Eye (tissue), 1 donor: ENCODE measurements at places on chromosomes 3 and 15.

DNA sequence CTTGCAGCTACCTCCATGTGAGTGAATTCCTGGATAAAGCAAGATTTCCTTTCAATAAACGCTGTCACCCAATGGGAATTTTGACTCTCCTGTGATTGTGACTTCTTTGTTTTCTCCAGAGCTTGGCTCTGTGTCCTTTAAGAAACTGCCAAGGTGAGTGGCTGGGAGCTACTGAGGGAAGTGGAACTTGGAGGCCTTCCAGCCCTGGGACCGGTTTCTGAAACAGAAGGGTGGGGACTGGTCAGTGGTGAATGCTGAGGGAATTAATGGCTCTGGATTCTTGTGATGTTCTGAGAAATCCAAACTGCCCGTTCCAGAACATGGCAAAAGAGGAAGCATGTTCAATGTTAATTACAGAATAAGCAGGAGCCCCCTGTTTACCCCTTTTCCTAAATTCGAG lies 41.1 kb upstream of the MYZAP start:
- DNase-seq = no peak

- no peak for DNase-seq
Measured at GRCh38 chr15:89500397-89501270, 4.3 kb upstream of the RHCG start.

DNA sequence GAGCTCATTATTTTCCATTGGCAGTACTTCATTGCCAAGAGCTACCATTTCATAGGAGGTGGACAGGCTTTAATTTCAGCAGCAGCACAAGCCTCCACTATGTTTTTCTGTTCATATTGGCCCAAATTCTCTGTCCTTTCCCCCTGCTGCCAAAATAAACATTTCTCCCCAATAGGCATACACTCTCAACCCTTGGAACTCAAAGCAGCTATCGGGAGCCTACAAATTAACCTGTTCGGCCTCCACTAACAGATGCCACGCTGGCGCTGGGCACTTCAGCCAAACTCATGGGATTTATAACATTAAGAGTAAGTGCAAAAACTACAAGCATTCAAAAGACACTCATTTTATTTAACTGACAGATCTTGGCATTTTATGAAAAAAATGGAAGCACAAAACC lies 95.7 kb downstream of the NSUN3 start:
- DNase-seq = no peak

DNA sequence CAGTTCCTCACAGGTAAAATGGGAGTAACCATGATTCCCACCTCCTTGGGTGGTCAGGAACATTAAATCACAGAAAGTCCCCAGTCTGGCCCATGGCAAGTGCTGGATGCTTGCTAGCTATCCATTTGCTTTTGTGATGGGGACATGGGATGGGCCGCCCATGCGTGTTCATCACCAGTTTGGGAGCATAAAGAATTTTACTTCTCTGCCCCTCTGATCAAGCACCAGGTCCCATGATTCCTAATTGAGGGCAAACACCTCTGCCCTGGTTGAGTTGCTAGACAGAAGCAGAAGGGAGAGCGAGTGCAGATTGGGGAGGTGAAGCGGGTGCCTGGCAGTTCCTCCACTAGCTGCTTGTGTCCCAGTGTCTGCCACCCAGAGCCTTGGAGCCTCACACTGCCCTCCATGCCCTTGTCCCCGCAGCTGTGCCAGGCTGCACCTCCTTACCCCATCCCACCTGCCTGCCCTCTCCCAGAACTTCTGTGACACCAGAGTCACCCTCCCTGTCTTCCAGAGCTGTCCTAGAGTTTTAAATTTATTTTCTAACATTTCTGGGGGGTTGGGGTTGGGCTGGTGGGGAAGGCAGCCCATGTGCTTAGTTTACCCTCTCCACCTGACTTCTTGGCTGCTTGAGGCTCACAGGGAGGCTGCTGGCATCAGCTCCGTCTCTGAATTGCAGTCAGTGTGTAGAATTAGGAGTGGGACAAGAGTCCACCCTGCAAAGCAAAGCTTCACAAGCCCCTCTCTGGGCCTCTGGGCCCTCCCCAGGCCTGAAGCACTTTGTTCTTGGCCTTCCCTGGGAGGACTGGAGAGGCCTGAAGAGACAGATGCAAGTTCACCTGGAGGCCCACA lies 18.4 kb downstream of the CFAP100 start:
- DNase-seq = no peak

- DNase-seq = no peak
Measured at GRCh38 chr3:147387885-147388699, 18.3 kb downstream of the ZIC4 start.

- no peak for DNase-seq
Measured at GRCh38 chr3:46334741-46335478, 19.0 kb upstream of the CCR2 start.

DNA sequence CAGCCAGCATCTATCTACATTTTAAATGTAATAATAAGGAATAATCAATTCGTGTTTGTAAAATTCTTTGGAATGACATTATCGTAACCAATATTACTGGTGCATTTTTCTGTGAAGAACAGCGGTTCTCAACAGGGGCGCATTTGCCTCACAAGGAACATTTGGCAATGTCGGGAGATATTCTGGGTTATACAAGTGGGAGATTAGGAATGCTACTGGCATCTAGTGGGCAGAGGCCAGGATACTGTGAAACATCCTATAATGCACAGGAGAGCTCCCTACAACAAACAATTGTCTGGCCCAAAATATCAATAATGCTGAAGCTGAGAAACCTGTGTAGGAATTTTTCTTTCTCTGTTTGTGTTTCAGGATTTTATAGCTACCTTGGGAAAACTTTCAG lies 25.0 kb downstream of the ACP3 start:
- no peak for DNase-seq

DNA sequence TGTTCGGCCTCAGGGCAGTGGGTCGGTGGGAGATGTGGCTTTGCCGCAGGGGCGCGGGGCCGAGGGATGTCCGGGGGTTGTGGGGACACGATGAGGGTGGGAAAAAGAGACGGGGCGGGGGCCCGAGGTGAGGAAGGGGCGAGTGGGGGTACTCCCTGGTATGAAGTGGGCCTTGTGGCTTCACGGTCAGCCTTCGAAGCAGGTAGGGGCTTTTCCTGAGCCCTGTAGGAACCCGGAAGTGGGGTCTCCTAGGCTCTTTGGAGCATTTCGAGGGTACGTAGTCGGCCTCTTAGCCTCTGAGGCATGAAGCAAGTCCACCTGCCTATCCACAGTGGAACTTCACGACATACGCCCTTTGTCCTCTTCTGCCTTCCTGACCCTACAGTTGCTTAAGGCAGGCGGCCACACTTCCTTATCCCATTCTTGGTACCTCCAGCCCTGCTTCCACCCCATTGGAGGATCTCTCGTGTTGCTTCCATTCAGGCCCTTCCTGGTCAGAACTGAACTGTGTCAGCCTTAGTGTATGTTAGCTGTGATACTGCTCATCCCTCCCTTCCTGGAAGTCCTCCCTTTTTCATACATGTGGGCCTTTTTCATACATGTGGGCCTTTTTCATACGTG lies 389 bp downstream of the ARPC4 start:
- DNase-seq = no peak

- DNase-seq = no peak
Measured at GRCh38 chr3:7306901-7307300, 446.0 kb downstream of the GRM7 start.

DNA sequence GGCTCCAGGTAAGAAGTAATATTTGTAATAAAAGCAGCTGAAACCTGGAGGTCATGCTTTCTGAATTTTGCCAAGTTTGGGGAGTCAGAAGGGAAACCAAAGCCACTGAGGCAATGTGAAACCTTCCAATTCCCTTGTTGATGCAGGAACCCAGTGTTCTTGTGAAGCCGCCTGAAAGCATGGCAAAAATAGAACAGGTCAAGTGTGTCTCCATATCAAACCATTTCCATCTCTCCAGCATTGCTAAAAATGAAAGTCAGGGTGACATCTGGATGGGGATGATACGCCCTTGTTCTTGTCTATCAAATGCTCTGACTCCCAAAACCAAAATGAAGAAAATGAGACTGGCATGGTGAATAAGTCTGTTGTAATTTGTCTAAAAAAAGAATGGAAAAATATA lies 362.5 kb downstream of the VPS13C start:
- no peak for DNase-seq

DNA sequence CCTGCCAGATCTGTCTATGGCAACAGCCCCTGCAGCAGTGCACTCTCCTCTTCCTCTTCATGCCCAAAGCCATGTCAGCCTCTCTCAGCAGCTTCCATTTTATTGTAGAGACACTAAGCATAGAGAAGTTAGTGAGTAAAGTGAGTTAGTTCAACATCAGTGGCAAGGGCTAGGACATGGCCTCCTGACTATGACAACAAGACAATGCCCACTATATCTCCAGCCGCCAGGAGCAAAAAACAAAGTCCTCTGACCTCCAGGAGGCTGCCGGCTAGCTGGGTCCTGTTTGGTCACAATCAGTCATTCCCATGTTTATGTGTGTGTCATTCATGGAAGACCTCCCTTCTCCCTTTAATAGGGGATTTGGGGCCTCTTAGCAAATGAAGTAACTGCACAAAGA lies 14.9 kb downstream of the NR1I2 start:
- DNase-seq = no peak

DNA sequence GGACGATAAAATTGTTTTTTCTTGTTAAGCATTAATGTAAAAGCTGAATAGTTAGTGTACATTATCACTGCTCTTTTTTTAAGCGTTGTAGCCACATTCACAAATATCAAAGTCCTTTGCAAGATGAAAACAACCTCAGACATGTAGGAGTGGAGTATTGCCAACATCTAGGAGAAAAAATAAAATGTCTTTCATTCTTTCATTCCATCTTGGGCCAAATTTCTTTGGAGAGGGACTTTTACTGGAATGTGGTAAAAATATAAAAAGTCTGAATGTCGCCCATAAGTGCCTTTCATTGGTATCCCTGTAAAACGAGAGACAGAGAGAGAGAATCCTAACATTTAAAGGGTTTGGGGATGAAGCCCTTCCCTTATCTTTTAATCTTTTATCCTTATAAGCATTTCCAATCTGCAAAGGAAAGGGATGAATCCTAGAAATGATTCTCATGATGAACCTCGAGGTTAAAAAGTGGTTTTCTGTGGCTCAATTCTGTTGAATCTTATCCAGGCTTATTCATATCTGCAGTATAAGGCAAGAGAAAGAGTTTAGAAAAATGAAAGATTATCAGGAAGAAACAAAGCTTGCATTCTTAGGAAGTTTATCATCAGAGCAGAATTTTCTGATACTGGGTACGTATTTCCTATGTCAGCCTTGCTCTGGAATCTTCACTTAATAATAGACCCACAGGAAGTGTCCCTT lies 1031.7 kb downstream of the MCTP2 start:
- DNase-seq = no peak

DNA sequence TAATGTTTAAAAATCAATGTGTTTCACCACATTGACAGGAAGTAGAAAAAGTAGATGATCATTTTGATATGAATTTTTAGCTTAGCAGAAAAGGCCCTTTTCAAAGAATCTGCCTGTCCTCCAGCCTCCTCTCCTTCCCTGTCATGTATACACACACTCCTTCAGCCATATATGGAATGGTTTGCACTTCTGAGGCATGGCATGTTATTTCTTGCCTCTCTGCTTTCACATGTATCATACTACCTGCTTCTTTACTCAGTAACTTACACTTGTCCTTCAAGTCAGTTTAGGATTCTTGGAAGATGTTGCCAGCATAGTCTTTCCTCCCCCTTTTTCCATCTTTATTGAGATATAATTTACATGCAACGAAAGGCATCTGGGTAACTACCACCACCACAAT lies 79.0 kb downstream of the REC114 start:
- no peak for DNase-seq

- peak; percentile 47 for DNase-seq
Measured at GRCh38 chr15:90174140-90174875, 26.8 kb upstream of the SEMA4B start.

- no peak for DNase-seq
Measured at GRCh38 chr3:64067506-64068346, 44.4 kb upstream of the PSMD6 start.

- no peak for DNase-seq
Measured at GRCh38 chr3:126837773-126838172, 133.7 kb downstream of the CHCHD6 start.

- DNase-seq = peak; percentile 94
Measured at GRCh38 chr3:72100601-72101187, 315.7 kb upstream of the PROK2 start.

GRCh38 chr15:58410353-58410752 lies 21.4 kb upstream of the LIPC start:
- no peak for DNase-seq

GRCh38 chr3:174440253-174440701 lies 418.9 kb upstream of the NAALADL2 start:
- DNase-seq = no peak

DNA sequence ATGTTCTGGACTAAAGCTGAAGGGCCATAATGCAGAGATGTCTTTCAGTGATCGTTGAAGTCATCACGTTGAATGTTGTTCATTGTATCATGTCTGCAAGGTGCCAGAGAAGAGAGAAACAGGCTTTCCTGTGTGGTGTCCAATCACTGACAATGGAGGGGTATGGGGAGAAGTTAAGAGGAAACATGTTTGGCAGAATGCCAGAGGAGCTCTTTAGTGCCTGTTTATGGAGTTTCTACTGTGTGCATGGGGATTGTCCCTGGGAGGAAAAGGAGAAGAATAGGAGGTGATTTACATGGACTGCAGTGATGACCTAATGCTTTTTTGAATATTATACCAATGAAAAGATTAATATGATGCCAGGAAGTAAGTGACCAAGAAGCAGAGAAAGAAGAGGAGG lies 11.7 kb downstream of the SCAANT1 start:
- no peak for DNase-seq

DNA sequence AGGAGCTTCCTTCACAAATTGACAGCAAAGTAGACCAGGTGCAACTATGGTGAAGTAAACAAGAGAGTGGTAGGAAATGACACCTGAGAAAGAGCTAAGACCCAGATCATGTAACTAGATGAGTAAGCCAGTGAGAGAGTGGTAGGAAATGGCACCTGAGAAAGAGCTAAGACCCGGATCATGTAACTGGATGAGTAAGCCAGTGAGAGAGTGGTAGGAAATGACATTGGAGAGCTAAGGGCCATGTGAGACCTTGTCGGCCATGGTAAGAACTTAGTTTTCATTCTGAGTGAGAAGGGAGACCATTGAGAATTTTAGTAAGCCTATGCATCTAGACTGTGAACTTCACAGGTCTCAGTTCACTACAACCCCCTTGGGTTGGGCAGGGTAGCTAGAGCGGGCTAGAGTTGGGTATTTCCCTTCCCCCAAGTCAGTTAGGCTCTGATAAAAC lies 5.4 kb upstream of the SENP7 start:
- no peak for DNase-seq

DNA sequence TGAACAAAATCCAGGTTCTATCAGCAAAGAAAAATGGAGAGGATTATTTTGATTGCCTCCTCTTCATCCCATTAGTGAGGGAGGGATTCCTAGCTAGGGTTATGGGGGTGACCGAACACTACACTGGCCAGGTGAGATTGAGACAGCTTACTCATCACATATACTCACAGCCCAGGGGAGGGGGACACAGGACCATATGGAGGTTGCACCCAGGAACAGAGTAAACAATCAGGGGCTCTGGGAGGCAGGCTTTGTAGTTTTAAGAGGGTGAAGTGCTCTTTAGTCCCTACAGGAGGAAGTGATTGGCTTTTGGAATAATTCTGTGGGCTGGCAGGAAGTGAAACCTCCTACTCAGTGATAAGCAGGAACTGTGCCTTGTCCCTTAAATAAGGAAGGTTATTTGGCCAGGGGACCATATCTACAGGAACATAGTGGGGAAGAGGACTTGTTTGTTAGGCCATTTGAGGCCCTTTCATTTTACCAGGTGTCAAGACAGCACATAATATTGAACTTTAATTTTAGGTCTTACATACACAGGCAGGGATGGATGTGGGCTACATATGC lies 17.5 kb upstream of the KCTD6 start:
- no peak for DNase-seq

GRCh38 chr15:61182946-61183345 lies 46.2 kb downstream of the RORA start:
- no peak for DNase-seq
